Foreskin fibroblast (primary cell): ENCODE measurements at places on chromosomes 7 and 10.
A peak's percentile ranks its signal among the peaks of the same experiment; 100 is the strongest.

GRCh38 chr7:157707983-157708918 lies 371.4 kb downstream of the DNAJB6 start:
- DNase-seq: no peak

DNA sequence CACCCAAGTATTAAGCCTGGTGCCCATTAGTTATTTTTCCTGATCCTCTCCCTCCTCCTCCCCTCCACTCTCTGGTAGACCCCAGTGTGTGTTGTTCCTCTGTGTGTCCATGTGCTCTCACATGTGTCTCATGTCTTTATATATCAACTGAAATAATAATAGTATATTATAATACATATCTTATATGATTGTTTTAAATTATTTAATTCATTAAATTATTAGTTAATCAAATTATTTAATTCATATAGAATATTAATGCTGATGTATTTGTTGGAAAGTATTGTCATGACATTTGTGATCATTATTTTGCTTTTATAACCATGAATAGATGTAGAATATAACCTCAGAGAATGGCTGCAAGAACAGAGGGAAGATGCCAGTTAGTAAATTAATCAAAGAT lies 647.5 kb downstream of the SORCS3 start:
- DNase-seq: no peak

GRCh38 chr7:18420748-18421147 lies 74.8 kb upstream of the HDAC9 start:
- peak; percentile 74 for DNase-seq

GRCh38 chr7:38185395-38186307 lies 7.6 kb downstream of the STARD3NL start:
- no peak for DNase-seq

DNA sequence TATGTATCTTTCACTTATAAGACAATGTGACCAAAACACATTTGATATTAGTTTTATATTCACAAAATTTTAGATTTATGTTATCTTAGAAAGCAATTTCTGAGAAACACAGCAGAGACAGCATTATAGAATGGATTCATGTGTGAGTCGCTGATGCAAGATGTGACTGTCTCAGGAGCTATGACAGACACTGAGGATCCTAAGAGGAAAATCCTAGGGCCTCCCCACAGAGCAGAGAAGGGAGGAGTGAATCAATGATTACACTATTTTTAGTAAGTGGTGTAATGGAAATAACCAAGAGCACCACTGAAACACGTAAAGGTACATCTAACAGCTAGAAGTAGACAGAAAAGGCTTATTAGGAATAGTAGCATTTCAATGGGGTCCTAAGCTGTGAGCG lies 204.0 kb upstream of the PTN start:
- no peak for DNase-seq

DNA sequence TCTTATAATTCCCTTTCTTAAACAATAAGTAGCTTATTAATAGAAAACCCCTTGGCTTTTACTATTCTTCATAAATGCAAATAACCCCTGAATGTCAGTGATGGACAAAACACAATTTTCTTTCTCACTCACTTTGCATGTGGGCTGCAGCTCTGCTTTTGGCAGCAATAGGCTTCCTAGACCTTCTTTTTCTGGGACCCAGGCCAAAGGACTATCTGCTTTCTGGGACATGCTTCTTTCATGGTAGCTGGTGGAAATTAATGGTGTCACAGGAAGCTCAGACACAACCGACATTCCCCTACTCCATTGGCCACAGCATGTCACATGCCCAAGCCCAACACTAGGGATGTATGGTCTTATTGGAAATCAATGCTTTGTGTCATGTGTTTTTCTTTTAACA lies 134.3 kb upstream of the MDFIC start:
- DNase-seq: no peak

GRCh38 chr7:285731-286130 lies 4.2 kb upstream of the FOXL3 start:
- no peak for DNase-seq

DNA sequence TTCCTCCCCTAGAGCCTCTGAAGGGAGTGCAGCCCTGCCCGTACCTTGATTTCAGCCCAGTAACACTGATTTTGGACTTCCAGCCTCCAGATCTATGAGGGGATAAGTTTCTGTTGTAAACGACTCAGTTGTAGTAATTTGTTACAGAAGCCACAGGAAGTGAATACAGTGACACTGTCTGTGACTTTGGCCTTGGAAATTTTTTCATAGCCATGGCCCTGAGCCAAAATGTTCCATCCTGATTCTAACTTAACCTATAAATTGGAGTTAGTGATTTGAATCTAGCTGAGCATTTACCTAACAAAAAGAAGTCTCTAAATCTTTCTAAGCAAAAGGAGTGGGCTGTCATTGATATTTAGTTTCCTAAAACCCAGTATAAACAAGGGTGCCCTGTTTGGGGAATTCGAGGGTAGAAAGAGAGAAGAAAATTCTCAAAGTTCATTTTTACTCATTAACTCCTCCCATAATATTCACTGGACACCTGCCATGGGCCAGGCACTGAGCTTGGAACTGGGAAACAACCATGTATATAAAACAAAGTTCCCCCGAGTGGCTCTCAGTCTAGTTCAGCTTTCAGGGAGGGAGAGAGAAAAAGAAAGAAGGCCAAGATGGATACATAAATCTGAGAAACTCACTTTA lies 162.3 kb downstream of the SKIDA1 start:
- no peak for DNase-seq

GRCh38 chr7:127629268-127629854 lies 11.4 kb upstream of the PAX4 start:
- DNase-seq: no peak

DNA sequence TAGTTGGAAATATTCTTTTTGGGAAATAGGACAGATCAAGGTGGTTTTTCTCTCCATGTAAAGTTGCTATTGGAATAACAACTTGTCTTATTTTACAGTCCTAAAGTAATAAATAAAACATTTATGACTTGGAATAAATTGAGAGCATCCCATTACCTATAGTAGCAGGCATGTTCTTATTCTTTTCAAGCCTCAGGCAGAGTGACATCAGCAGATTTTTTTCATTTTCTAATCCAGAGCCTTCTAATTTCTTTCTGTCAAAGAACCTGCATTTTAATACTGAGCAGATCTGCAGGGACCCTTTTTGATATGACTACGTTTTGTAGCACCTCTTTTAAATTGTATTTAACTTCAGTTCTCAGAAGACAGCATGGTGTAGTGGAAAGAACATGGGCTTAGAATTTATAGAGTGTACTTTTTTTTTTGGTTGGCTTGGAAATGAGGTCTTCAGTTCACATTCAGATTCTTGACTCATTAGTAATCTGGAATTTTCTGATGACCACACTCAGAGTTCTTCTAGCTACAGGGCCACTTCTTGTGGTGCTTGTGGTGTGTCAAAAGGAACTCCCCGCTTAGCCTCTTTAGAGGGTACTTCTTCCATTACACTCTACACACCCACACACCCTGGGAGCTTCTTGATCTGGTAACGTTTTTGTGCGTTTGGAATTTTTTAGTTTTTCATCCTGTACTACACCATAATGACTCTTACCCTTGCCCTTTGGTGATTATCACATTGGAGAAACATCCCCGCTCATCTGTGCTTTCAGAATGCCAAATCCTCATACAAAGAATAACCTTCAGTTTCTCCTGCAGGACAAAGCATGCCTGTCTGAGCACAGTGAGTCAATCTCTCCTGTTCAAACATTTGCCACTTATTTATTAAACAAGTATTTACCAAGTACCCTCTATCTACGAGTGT lies 34.6 kb downstream of the AGK start:
- peak; percentile 85 for DNase-seq

DNA sequence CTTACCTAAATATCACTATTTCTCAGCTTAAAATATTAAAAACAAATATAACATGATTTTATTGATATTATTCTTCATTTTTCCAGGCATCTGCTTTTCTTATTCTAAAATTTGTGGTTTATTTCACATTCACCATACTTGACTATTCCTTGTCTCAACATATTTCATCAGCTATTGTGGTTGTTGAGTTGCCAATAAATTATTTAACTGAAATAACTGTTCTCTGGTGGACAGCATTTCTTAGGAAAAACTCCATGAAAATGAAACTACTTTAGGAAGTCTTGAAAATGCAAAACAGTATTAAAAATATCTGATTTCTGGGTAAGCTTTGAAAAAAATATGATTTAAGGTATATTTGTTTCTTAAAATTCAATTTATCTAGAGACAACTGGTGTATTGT lies 122.9 kb upstream of the SEMA3A start:
- DNase-seq: no peak

DNA sequence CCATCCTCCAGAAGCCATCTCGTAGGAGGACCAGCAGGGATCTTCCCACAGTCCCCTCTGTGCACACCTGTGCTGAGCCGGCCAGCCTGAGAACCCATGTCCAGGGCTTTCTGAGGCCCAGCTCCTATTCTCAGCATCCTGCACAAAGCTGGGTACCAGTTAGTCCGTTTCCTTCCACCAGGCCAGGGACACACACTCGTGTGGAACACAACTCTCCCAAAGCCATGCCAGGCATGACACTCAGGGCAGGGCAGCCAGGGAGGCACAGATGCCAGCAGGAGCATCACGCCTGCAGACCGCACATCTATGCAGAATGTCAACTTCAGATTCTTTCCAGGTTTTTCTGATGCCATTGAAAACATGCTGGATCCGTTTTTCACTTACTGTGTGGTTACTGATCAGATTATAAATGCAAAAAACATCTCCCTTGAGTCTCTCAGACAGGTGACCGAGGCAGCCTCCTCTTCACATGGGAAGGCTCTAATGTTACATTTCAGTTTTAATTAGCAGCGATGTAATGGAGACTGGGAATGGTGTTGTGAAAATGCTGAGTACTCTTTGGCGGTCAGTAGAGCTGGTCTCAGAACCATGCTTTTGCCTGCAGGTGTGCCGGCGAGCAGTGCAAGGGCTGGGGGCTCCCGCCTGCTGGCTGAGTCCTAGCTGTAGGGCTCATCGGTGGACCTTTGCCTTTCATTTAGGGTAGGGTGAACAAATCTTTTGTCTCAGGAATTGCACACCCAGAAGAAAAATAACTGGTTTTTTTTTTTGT lies 3.3 kb upstream of the SUN1 start:
- no peak for DNase-seq

DNA sequence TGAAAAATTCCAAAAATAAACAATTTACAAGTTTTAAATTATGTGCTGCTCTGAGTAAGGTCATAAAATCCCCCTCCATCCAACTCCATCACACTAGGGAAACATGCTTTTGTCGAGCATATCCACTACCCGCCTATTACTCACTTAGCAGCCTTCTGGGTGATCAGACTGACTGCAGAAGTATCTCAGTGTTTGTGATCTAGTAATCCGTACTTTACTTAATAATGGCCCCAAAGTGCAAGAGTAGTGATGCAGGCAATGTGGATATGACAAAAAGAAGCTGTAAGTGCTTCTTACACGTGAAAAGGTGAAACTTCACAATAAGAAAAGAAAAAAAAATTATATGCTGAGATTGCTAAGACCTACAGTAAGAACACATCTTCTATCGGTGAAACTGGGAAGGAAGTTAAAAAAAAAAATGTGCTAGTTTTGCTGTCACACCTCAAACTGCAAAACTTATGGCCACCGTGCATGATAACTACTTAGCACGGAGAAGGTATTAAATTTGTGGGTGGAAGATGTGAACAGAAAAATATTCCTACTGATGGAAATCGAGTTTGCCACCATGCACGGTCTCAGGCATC lies 43.2 kb downstream of the SEMA3C start:
- no peak for DNase-seq

- DNase-seq: no peak
These were observed 42.8 kb downstream of the WIPI2 start for GRCh38 chr7:5232874-5233273.

GRCh38 chr10:101047961-101048892 lies 13.6 kb upstream of the KAZALD1 start:
- no peak for DNase-seq

GRCh38 chr7:128115821-128116723 lies 84.8 kb upstream of the LRRC4 start:
- DNase-seq: no peak

- DNase-seq: no peak
These were observed 35.5 kb downstream of the LYZL1 start for GRCh38 chr10:29324220-29324841.

DNA sequence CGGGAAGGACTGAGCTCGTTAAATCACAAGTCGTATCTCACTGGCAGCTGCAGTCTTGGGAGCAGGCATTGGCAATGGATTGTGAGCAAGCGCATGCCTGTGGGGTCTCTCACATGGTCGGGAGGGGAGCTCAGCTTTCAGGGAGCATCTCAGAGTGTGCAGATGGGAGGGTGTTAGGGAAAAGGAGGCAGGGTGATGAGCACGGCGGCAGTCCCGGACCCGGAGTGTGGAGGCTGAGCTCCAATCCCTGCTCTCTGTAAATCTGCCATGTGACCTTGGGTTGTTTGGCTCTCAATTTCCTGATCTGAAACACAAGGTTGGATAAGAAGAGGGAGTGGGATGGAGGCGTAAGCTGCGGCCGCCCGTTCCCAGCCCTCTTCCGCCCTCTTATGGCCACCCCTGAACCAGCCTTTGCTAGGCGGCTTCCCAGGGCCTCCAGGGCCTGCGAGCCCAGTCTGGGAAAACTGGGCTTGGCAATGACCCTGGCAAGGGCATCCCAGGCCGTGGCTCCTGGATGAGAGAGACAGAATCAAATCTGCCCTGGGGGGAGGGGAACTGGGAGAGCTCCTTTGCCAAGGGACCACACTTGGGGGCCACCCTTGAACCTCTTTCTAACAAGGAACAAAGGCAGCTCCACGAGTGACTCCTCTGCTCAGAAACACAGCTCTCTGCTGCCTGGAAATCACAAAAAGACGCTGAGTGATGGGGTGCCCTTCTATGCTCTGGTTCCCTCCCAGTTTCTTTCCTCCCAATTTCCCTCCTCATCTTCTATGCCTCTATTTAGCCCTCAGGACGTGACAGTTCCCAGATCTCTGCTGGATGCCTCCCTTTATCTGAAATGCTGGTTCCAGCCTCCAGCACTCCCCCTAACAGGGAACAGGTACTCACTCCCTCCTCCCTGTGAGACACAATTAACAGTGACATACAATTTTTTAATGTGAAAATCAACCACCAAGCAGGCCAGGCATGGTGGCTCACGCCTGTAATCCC lies 41.7 kb upstream of the LOXL4 start:
- peak; percentile 86 for DNase-seq

DNA sequence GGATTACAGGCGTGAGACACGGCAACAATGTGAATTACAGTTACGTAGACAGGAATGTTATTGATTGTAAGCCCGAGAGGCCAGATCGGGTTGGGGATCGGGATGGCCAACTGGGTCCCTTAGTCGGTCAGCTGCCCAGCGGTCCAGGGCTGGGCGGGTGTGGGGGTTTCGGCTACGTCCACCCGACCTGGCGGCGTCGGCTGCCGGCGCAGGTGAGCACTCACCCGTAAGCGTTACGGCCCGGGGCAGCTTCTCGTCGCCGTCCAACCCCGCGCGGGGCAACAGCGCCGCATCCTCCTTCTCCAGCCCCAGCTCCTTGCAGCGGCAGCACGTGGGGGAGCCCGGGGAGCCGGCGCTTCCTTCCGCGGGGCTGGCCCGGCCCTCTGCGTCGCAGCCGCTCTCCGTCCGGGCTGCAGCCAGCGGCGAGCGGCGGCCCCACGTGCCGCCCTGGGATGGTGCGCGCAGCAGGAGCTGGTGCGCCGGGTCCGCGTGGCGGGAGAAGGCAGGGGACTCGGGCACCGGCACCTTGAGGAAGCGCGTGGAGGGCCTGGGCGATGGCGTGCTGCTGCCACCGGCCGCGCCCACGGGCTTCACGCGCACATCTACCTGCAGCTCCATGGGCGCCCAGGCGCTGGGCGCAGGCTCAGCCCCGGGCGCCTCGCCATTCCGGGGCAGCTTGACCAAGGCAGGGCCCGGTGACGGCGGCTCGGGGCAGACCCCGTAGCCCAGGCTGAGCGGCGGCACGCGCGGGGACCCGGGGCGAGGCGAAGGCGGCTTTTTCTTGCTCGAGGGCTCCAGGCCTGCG lies 609 bp downstream of the KLRG2 start:
- DNase-seq: no peak

- no peak for DNase-seq
These were observed 8.8 kb downstream of the ADAP1 start for GRCh38 chr7:945556-946255.
